ENCODE measurements at places on chromosomes 5 and 9. TPM values are rescaled to one million over a fixed set of nuclear protein-coding genes. Genes with fewer than 3 reads are reported as not detected.

- no peak for DNase-seq
Observed at GRCh38 chr5:175862131-175863012, 9.0 kb upstream of the CPLX2 start.

DNA sequence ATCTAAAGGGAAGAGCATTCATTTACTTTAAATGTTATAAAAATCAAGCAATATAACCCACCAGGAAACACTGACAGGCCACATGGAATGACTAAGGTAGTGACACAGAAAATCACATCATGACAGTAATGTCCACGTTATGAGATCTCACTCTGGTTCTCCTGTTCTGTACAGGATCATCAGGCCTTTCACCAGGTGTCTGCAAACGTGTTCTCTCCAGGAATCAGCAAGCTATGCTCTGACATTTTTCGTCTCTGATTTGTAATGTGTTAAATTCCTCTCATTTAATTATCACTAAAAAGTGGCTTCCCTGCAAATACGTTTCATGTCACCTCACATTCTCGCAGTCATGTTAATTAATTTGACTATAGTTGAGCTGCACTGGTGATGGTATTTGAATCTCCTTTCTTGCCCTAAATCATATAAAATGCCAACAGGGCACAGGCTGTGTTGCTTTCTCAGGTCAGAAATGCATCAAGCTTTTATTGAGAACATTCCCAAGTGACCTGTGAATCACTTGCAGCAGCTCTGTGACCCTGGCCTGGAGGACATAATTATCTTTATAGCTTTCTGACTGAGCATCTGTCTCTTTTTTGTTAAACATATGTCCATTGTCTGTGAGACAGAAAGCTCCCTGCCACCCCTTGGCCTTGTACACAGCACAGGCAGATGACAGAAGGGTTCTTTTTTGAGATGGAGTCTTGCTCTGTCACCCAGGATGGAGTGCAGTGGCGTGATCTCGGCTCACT is 196.2 kb downstream of the DIRAS2 start:
- DNase-seq = no peak

GARNL3 gene
- total RNA-seq = 11.2 TPM

PCSK5 gene
- total RNA-seq = 9.3 TPM

DNA sequence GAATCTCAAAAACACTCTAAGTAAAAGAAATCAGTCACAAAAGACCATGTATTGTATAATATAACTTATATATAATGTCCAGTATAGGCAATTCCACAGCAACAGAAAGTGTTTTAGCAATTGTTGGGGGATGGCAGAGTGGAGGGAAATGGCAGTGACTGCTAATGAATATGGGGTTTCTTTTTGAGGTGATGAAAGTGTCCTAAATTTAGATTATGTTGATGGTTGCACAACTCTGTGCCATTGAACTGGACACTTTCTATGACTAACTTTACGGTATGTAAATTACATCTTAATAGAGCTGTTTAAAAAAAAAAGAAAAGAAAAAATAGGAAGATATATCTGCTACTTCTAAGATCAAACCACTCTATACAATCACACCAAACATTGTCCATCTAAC is 124.9 kb upstream of the ZNF462 start:
- DNase-seq = no peak

GPR151 gene
- total RNA-seq = not detected

All from left cardiac atrium (tissue), 4 donors.